Umbilical cord (tissue), 2 donors: ENCODE measurements at places on chromosomes 16 and 17.
A peak's percentile ranks its signal among the peaks of the same experiment; 100 is the strongest.

- DNase-seq: no peak
These were observed 154.1 kb downstream of the STX8 start for GRCh38 chr17:9421525-9421924.

DNA sequence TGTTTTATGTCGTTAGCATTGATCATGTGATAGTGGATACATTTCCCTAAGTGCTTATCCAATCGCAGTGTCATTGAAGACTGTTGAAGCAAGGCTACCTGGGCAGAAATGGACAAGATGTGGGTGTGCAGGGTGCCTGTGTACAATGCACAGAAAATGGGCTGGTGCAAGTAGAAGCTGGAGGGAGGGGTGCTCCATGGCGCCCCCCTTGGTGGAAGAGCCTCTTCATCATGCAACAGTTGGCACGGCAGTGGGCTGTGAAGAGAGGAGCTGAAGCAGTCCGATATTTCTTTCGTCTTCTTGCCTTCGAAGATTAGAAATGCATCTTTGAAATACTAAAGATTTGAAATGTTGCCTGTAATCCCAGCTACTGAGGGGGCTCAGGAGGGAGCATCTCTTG is 100.5 kb downstream of the PLCG2 start:
- DNase-seq: no peak

GRCh38 chr17:22511431-22511830 is 819.1 kb downstream of the KCNJ18 start:
- DNase-seq: no peak

DNA sequence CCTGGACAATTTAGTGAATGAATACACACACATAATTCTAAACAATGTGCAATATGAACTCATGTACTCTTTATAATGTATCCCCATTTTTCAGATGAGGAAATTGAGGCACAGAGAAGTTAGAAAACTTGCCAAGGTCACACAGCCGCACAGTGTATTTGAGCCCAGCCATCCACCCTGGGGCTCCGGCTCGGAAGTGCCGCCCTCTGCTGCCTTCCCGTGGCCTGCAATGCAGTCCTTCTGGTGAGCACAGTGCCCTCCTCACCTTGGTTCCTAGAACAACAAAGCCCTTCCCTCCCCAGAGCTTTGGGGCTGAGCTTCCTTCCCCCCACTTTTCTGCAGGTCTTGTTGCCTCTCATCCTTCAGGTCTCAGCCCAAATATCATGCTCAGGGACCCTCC is 63.7 kb downstream of the C16orf78 start:
- no peak for DNase-seq

GRCh38 chr17:17896746-17897145 is 60.0 kb upstream of the SREBF1 start:
- no peak for DNase-seq

- DNase-seq: no peak
These were observed 10.9 kb downstream of the HSPB9 start for GRCh38 chr17:42133461-42134041.

DNA sequence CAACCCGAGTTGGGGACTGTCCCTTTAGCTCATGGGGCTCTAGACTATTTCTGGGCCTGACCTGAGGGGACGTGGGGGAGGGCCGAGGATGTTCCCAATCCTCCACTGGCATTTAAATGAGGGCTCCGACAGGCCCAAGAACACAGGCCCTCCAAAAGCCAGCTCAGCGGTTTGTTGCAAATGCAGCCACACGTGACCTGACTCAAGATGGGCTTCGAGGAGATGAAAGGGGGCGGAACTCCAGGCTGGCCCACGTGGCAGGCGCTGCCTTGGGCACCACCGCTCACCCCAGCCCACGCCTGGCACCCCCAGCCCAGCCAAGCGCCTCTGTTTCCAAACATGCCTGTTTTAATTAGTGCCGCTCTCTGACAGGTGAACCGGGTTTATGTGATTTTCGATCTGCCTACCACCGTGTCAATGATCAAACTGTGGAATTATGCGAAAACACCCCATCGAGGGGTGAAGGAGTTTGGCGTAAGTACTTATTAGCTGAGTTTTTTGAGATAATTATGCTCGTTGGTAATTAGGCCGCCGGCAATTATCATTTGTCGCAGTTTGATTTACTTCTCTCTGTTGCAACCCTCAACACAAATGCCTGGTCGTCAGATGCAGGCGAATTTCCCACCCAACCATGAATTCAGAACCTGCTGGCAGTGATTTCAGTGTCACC is 226.7 kb downstream of the KATNIP start:
- no peak for DNase-seq

DNA sequence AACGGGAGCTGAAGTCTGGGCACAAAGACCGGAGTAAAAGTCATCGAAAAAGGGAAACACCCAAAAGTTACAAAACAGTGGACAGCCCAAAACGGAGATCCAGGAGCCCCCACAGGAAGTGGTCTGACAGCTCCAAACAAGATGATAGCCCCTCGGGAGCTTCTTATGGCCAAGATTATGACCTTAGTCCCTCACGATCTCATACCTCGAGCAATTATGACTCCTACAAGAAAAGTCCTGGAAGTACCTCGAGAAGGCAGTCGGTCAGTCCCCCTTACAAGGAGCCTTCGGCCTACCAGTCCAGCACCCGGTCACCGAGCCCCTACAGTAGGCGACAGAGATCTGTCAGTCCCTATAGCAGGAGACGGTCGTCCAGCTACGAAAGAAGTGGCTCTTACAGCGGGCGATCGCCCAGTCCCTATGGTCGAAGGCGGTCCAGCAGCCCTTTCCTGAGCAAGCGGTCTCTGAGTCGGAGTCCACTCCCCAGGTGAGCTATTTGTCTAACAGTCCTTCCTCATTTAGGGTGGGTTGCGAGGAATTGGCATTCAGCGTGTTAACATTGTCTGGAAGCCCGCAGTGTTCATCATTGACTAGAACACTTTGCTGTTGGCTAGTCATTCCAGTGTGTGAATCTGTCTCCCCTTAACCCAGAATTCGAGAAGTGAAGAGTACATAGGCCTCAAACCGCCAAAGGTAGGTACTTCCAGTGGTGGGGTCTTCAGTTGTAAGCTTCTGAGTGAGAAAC is 1.5 kb downstream of the CDK12 start:
- peak; percentile 8 for DNase-seq

GRCh38 chr16:81107511-81107910 is 11.3 kb upstream of the GCSH start:
- no peak for DNase-seq

GRCh38 chr16:56797861-56798260 is 67.1 kb upstream of the SLC12A3 start:
- no peak for DNase-seq

- no peak for DNase-seq
These were observed 11.4 kb downstream of the NDUFAF8 start for GRCh38 chr17:81250286-81251093.

GRCh38 chr16:13969711-13970110 is 49.8 kb downstream of the ERCC4 start:
- no peak for DNase-seq

GRCh38 chr17:2302778-2303203 is 794 bp downstream of the SMG6 start:
- no peak for DNase-seq

- no peak for DNase-seq
These were observed 3.4 kb downstream of the ZNF688 start for GRCh38 chr16:30567991-30568638.

GRCh38 chr16:75351183-75351582 is 82.1 kb downstream of the CFDP1 start:
- peak; percentile 45 for DNase-seq

DNA sequence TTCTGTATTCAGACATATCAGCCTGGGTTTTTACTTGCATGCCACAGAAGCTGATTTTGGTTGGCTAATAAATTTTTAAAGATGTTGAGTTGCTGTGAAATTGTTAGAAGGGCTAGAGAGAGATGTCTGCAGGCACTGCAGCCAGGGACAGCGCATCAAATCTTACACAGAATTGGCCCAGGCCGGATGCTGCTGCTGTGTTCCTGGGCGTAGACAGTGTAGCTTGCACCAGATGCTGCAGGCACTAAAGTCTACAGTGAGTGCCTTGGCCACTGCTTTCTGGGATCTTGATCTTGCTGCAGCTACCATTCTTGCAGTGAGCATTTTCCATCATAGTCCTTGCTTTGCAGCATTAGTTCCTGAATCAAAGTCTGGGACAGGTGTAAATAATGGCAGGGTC is 169.9 kb downstream of the SPECC1 start:
- DNase-seq: no peak

DNA sequence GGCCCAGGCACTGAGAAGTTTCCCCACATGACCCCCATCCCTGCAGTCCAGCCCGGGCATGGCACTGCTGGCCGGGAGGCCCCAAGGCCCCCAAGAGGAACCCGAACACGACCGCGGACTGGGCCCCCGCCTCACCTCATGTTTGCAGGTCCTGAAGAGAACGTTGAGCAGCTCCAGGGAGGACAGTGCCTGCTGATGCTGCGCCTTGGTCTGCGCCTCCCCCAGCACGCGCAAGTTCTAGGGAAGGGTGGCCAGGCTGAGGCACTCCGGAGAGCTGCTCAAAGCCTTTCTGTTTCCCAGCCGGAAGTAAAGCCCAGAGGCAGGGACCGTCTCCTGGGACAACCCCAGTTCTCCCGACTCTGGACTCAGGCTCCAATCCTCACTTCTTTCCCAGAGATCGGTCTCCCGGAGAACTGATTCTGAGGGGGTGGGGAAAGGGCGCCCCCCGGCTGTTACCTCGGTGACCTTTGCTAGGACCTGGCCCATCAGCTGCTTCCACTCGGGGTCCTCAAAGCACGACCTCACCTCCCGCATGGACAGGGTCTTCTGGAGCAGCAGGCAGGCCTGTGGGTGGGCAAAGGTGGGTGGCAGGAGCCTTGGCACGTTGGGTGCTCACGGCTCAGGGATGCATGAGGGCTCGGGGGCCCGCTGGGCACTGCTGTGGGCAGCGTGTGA is 13.7 kb downstream of the MYBBP1A start:
- DNase-seq: no peak

DNA sequence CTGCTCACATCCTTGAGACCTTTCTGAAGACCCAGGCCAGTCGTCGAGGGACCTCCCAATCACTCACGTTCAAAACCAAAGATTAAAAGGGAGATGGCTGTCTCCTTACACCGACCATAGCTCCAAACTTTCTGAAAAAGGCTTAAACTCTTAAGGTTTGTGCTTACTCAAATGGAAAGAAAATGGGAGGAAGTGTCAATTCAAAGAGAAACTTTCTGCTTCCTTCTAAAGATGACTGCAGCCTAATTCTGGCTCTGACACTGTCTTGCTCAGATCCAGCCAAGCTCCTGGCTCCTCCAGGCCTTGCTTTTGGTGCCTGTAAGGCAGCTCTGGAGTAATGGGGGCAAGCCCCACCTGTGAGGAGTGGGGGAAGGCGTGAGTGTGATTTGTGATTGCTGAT is 54.9 kb upstream of the WSB1 start:
- peak; percentile 30 for DNase-seq

DNA sequence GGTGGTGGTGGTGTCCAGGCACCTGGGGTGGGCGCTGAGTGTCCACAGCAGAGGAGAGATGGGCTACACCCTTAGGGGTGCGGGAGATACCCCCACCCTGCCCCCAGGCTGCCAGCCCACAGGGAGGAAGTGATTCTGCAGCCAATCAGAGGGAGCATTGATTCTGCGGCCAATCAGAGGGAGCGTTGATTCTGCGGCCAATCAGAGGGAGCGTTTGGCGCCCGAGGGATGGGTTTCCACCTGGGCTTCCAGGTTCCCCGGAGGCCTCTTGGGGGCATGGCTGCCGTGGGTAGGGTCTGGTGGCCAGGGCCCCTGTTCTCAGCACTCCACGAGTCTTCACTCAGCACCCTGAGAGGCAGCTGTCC is 28.2 kb upstream of the ACSF3 start:
- DNase-seq: no peak

- DNase-seq: peak; percentile 98
These were observed 10.5 kb downstream of the ST3GAL2 start for GRCh38 chr16:70428178-70428998.

DNA sequence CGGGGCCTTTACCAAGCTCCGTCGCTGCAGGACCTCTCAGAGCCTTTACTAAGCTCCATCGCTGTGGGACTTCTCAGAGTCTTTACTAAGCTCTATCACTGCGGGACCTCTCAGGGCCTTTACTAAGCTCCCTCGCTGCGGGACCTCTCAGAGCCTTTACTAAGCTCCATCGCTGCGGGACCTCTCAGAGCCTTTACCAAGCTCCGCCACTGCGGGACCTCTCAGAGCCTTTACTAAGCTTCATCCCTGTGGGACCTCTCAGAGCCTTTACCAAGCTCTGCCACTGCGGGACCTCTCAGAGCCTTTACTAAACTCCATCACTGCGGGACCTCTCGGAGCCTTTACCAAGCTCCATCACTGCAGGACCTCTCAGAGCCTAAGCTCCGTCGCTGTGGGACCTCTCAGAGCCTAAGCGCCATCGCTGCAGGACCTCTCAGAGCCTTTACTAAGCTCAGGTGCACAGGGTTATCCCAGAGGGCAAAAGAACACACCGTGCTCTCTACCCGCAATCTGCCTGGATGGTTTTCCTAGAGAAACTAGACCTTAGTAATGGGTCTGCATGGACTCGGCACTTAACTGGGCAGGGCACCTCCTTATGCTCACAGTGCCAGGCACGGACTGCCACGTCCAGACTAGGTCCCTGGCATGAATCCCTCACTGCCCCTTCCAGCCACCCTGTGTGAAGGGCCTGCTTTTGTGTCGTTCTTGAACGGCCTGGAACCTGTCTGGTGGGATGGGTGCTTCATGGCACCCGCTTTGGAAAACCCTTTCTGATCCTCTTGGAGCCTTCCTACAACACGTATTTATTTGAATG is 69.2 kb upstream of the DOC2B start:
- no peak for DNase-seq

DNA sequence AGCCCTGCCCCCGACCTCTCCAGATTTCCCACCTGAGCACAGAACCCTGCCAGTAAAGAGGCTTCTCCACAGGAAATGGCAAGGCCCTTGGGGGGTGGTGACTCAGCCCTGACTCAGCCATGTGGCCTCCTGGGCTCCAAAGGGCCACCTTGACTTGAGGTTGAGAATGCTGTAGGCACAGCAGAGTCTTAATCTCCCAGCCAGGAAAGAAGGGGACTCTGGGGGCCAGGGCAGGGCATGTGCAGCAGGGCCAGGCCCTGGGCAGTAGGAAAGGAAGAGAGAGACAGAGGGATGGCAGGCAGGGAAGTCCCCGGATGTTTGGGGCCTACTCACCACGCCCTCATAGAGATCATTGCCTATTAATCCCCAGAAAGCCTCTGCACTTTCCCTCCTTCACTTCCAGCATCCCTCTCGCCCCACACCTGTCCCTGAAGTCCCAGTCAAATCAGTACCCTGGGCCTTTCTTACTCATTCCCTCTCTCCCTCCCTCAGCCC is 4.8 kb upstream of the ITGA3 start:
- no peak for DNase-seq

DNA sequence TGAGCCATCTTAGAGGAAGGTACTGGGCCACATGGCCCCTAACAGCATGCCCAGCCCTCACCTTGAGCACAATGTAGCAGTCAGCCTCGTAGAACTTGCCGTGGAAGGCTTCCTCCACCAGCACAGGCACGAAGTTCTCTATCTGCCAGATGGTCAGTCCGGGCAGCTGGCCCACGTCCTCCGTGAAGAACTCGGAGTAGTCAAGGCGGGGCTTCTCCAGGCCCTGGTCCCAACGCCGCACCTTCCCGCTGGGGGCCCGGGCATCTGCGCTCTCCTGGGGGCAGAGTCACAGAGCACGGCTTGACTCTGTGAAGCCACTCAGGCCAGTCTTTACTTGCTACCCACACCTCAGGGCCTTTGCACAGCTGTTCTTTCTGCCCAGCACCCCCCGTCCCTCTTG is 7.3 kb downstream of the FLII start:
- DNase-seq: no peak

- DNase-seq: no peak
These were observed 608 bp upstream of the COX10 start for GRCh38 chr17:14068542-14069250.
